Activated naive CD4-positive, alpha-beta T cell treated with anti-CD3 and anti-CD28 coated beads, Interleukin-2, amount 50 U/mL, for 72 hours (primary cell): ENCODE measurements at places on chromosomes 13 and 19. TPM values are rescaled to one million over a fixed set of nuclear protein-coding genes. Genes with fewer than 3 reads are reported as not detected.
A peak's percentile ranks its signal among the peaks of the same experiment; 100 is the strongest.

- no peak for DNase-seq
Observed at GRCh38 chr19:18790566-18791314, at the start of gene COMP. TSS of gene COMP (minus strand) at chr19:18791305. CDS start at chr19:18791269, 36 bp downstream.

- DNase-seq, result no peak
Observed at GRCh38 chr13:108974686-108975085, 345.3 kb downstream of the MYO16 start.

- no peak for DNase-seq
Observed at GRCh38 chr13:26228096-26228495, 6.0 kb upstream of the RNF6 start.

- DNase-seq, result no peak
Observed at GRCh38 chr19:45913874-45914830, at the start of gene NANOS2. TSS of gene NANOS2 (minus strand) at chr19:45914778. CDS start at chr19:45914693, 85 bp downstream.

DNA sequence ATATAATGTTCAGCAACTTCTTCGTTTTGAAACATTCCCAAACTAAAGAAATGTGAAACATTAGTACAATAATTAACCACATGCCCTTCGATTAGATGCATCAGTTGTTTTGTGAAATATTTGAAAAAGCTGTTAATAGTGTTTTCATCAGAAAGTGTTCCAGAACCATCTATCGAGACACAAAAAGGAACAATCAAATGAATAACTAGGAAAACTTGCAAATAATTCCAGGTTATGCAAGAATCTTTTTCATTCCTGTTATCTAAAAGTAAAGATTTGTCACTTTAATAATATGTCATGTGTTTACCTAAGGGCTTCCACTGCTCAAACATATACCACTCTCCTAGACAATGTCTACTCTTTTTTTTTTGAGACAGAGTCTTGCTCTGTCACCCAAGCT lies 904.2 kb upstream of the MIR17HG start:
- no peak for DNase-seq

The CNFN gene
- not detected for total RNA-seq

DNA sequence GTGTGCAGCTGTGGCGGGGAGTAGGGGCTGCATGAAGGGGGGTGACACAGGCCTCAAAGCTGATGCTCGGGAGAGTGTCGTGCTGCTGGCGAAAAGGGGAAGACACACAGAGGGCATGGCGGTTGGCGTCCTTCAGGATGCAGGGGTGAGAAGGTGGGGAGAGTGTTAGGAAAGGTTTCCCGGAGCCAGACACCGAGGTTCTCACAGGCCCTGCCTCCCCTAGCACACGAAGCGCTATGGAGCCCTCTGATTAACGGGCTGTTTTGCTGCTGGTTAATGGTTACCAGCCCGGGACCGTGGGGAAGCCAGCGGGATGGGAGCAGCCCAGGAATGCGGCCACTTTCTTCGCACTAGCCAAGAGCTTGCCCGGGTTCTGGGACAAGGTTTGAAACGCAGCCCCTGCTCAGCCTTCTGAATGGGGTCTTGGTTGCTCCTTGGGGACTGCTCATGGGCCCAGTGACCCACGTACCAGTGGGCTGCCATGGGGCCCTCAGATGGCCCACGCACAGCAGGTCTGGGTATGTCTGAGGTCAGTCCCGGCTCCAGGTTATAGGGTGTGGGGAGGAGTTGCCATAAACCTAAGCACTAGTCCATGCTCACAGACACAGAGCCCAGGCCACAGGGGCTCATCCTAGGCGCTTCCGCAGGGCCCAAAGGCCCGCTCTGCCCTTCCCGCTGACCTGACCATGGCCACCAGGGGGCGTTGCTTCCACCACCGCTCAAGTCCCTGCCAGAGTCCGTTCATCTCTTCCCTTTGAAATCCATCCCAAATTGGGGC lies 31.3 kb upstream of the ISYNA1 start:
- peak; percentile 72 for DNase-seq

The ADGRE1 gene
- 16.1 TPM for total RNA-seq

GRCh38 chr19:2289714-2290435 lies 7.9 kb upstream of the PEAK3 start:
- DNase-seq, result peak; percentile 52

GRCh38 chr13:84566780-84567179 lies 684.5 kb upstream of the SLITRK1 start:
- no peak for DNase-seq

DNA sequence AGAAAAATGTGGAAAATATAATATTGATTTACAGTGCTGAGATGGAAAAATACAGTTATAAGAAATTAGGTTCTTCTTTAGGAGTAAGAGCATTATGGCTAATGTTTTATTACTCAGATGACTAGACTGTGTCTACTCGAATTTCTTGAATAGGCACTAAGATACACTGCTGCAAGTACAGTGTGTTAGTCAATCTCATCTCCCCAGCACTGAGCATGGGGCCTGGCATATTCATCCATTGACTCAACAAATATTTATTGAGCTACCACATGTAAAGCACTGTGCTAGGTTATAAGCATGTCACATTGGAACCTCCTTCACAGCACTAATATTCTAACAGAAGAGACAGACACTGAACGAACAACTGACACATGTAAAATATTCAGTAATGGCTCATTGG lies 242.5 kb upstream of the GPC6 start:
- no peak for DNase-seq

DNA sequence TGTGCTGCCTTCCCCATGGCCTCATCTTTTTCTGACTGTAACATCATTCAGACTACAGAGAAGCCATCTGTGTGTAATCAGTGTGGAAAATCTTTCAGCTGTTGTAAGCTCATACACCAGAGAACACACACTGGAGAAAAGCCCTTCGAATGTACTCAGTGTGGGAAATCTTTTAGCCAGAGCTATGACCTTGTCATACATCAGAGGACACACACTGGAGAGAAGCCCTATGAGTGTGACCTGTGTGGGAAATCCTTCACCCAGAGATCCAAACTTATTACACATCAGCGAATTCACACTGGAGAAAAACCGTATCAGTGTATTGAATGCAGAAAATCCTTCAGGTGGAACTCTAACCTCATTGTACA lies 17.2 kb upstream of the ZNF8 start:
- no peak for DNase-seq

GRCh38 chr19:34642241-34642640 lies 34.7 kb downstream of the SCGB2B2 start:
- no peak for DNase-seq

- no peak for DNase-seq
Observed at GRCh38 chr19:13583114-13583513, 76.8 kb upstream of the CACNA1A start.

DNA sequence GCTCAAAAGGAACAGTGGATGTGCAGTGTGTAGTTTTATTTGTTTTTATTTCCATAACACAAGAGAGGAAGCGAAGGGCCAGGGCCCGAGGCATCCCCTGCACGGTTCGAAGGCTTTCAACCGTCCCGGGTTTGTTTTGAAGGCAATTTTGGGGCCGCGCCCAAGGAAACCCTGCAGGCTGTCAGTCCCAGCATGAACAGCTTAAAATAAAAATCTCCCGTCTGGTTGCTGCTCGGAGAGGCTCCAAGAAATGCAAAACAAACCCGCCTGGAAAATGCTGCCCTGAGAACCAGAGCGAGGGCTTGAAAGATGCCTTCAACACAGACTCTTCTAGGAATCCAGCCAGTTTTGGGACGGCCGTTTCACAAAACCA lies 16.0 kb downstream of the LSM4 start:
- no peak for DNase-seq

The AP1M2 gene
- total RNA-seq, result not detected

The CFAP97D2 gene
- total RNA-seq, result not detected

GRCh38 chr13:37715606-37716015 lies 117.0 kb upstream of the POSTN start:
- no peak for DNase-seq

DNA sequence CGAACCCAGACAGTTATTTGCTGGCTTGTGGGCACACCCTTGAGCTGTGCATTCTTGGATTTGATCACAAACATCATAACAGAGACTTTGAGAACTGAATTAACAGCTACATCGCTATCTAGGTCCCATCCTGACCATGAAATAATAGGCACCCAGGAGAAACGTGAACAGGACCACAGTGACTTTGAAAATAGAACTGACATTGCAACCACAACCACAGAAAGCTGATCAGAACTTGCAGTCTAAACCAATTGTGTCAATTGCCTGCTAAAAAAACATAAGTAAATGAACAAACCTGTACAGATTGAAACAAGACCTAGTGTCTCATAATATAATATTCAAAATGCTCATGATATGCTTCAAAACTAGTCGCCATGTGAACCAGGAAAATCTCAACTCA lies 18.3 kb upstream of the KATNAL1 start:
- DNase-seq, result no peak

- DNase-seq, result no peak
Observed at GRCh38 chr13:110509478-110509926, 52.0 kb downstream of the RAB20 start.

The TRIP10 gene
- total RNA-seq, result 47.1 TPM

The MBD3L4 gene
- total RNA-seq, result not detected

The FRY gene
- total RNA-seq, result 6.9 TPM

The C5AR2 gene
- total RNA-seq, result not detected

The IL17D gene
- 0.16 TPM for total RNA-seq

DNA sequence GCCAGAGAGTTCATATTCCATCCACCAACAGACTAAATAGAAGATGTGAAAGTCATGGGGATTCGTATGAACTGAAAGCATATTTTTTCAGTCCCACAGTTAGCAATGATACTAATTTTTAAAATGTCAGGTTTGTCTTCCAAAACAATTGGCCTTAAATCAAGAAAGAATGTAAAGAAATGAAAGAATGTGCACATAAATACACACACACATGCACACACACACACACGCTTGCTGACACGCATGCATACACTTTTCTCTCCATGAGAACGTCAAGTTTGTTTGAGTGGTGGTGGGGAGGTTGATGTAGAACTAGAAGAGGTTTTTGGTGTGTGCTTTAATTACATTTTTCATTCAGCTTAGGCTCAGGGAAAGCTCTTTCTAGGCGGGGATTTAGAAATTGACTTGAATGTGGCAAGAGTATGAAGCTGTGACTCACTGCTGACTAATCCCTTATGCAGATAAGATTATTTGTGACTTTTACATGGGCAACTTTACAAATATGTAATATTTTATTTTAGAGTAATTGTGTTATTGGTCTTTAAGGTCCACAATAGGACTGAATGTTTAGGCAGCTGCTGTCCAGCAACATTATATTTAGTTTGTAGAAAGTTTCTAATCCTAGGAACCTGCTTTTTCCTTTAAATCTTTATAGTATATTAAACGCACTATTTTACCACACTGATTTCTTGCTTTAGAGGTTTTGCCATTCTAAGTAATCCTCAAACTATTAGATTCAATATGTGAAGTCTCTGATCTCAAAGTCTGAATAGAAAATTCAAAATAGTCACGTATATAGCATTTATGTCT lies 18.8 kb downstream of the FLT1 start:
- no peak for DNase-seq

The TFPT gene
- total RNA-seq, result 30.4 TPM

The ZNF418 gene
- 2.4 TPM for total RNA-seq

GRCh38 chr19:49681830-49682229 lies 4.8 kb downstream of the PRMT1 start:
- DNase-seq, result no peak

DNA sequence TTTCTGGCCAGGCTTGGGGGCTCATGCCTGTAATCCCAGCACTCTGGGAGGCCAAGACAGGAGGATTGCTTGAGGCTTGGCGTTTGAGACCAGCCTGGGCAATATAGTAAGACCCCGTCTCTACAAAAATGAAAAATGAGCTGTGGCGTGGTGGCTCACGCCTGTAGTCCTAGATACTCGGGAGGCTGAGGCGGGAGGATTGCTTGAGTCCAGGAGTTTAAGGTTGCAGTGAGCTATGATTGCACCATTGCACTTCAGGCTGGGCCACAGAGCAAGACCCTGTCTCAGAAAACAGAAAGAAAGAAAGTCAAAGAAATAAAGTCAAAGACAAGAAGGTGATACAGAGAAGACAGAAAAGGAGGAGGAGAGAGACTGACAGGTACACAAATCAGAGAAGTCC lies 2.5 kb upstream of the CACNG6 start:
- DNase-seq, result no peak

The CEACAM5 gene
- not detected for total RNA-seq

DNA sequence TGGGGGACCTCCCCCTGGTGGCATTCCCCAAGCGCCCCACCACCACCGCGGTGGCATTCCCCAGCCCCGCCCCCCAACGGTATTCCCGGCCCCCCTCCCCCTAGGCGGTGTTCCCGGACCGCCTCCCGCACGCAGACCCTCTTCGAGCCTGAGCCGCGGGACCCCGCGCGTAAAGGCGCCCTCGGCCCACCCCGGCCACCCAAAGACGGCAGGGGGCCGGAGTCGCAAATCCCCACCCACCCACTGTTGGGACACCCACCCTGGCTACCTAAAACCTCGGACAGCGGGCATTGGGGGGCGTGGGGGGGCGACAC lies 22.4 kb downstream of the OLFM2 start:
- no peak for DNase-seq

GRCh38 chr19:43372462-43372861 lies 19.0 kb downstream of the CD177 start:
- DNase-seq, result no peak

The BRME1 gene
- 10.5 TPM for total RNA-seq

DNA sequence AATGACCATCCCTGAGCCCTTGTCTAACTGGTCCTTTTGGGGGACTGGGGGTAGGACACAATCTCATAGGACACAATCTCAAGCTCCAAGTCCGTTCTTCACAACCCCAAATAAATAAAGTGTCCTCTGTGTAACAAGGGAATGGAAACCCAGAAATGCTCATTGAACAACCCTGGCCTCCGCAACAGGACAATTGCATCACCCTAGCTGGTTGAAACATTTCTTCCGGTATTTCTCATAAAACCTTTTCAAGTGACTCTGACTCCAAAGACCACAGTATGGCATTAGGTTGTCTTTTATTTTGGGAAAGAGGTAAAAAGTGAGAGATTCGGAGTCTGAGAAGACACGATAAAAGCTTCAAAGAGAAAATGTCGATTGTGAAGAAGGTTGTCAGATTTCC lies 186.6 kb downstream of the ZNF536 start:
- DNase-seq, result no peak

DNA sequence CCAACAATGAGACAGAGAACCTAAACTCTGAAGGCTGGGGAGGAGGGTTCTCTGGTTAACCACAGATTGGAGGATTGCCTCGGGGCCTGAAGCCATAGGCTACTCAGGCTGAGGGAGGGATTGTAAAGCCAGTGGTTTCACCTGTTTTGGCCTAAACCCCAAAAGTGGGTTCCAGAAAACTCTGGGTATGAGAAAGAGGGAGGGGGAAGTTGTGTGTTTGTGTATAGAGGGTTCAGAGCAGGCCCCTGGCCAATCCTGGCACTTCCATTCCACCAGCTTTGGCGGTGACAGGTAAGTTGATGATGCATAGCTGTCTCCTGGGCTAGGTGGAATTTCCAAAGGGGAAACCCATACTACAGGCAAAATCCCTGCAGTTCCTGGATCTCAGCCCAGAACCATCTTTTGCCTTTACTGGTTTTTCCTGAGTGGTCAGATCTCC lies 13.5 kb upstream of the CCDC97 start:
- DNase-seq, result no peak

The VSTM1 gene
- total RNA-seq, result not detected

DNA sequence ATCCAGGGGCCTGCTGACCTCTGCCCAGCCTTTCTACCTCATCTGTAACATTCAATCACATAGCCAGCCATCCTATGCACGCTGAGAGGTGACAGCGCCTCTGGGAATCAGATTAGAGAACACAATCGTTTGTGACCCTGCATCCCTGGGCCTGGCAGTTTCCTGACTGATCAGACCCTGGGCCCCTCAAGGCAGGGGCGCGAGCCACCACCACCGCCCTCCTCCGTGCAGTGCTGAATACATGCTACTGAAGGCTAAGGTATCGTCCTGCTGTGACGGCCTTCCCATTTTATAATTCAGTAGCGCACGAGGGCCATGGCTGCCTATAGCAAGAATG lies 1.3 kb downstream of the TMTC4 start:
- DNase-seq, result no peak

The CPT1C gene
- 4.3 TPM for total RNA-seq
